Glutamatergic neuron (in vitro differentiated cells): ENCODE measurements at places on chromosomes 13 and 19.

- peak; percentile 56 for DNase-seq
Observed at GRCh38 chr13:97976610-97977521, 23.4 kb downstream of the IPO5 start.

GRCh38 chr19:42184401-42184861 lies 33.0 kb downstream of the DEDD2 start:
- DNase-seq, result peak; percentile 89

DNA sequence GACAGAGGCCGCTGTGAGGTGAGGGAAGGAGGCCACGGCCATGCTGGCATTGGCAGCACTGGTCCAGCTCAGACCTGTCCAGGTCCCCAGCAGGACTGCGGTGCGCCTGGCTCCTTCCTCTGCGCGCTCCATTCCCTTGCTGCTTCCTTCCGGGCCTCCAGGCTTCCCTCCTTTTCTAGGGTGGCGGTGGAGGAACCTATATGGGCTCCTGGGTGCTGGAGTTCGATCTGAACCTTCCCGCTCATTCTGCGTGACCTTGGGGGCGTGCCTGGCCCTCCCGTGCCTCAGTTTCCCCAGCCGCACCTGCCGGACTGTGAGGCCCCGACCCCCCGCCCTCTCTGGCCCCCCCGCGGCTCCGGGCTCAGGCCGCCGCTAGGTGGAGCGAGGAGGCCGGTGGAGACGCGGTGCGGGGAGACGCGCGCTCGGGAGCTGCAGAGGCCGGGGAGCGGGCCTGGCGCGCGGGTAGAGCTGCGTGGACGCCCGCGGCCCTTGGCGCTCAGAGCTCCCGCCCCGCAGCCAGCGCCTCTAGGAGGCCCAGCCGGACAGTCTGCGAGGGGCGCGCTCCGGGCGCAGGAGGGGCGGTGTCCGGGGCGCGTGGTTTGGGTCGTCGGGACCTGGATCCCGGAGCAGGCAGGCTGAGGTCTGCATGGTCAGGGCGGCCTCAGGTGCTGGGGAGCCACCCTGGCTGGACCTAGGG lies 29.9 kb downstream of the EFNA2 start:
- DNase-seq, result peak; percentile 75

- DNase-seq, result peak; percentile 66
Observed at GRCh38 chr13:112443191-112443994, 67.2 kb downstream of the SPACA7 start.

- DNase-seq, result no peak
Observed at GRCh38 chr19:10006335-10006708, 4.0 kb downstream of the COL5A3 start.

DNA sequence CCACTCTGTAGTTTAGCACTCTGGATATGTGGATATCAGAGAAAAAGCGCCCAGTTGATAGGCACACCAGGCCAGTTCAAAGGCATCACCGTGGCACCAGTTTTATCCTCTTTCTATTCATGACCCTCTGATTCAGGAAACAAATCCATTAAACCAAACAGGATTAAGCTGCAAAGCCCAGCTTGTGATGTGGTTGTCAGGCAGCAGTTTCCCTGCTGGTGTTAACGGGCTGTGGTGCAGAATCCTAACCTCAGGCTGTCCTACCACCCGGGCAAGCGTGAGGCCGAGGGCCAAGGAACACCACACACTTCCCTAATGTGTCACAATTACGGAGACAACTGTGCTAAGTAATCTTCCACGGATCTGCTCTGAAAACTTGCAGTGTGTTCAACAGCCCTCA lies 209.1 kb downstream of the OLFM4 start:
- DNase-seq, result no peak
